T-cell (primary cell): ENCODE measurements at places on chromosomes 3 and 15. TPM values are rescaled to one million over a fixed set of nuclear protein-coding genes. Genes with fewer than 3 reads are reported as not detected.

Gene VPS18
- 19.3 TPM for total RNA-seq

Gene GOLIM4
- 1.4 TPM for total RNA-seq

GRCh38 chr15:64058279-64058678 lies 12.0 kb upstream of the DAPK2 start:
- no peaks in the 10 kb centered on the region for H3K27me3 ChIP-seq
- H3K36me3 ChIP-seq = no peaks in the 10 kb centered on the region
- DNase-seq = no peak
- H3K4me3 ChIP-seq = no peak overlapping the region

DNA sequence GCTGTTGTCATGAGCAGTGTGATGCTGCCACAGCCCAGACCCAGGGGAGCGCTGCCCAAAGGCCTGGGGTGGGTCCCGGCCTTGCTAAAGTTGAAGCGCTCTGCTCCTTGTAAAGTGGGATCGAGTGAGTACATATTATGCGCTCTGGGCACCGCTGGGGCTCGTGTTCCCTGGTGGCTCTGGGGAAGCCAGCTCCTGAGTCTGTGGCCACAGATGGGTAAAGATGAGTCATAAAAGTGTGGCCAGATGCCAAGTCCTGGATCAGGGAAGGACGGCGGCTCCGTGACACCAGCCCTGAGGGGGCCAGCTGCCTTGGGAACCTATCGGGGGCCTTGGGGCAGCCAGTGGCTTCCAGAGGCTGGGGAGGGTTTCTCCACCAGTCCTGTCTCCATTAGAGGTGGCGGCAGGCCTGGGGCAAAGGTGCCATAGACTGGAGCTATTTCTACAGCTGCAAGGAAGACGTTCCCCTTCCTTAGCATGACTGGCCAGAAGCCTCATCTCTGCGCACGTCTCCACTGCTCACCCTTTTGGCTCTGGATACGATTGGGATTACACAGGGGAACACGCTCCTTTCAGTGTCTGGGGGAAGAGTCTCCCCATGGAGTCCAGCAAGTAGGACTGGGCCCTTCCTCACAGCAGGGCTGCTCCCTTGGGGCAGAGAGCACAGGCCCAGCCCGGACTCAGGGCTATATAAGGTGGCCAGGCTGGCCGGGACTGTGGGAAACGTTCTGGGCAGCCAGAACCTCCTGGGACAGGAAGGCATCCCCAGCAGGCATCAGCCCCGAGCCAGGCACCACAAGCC lies 1.2 kb upstream of the ITIH4 start:
- peaks cover 7% of the 10 kb centered on the region for H3K36me3 ChIP-seq
- DNase-seq = no peak
- H3K27ac ChIP-seq = no peak overlapping the region
- H3K4me1 ChIP-seq = no peaks in the 10 kb centered on the region

DNA sequence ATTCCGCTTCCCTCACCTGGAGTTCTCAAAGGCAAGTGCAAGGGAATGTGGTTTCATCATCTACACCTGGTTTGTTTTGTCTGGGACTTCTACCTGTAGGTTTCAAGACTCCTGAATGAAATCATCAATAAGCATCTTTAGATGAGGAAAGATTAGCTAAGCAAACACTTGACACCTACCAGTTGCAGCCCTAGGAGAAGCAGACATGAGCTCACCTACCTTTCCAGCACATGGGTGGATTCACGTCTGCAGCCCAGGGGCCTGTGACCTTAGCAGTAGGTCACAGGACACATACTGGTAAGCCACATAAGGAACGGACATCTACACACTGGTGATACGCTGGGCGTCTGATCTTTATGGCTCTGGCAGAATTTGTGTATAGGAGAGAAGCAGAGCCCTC lies 26.7 kb downstream of the SLCO2A1 start:
- DNase-seq = no peak
- no peaks in the 10 kb centered on the region for H3K4me1 ChIP-seq
- peaks cover 15% of the 10 kb centered on the region for H3K27me3 ChIP-seq
- H3K36me3 ChIP-seq = no peaks in the 10 kb centered on the region
